ENCODE measurements at places on chromosomes 1 and 21.

GRCh38 chr1:207815913-207816291 lies 64.0 kb downstream of the CD46 start:
- DNase-seq = peak; percentile 58

- DNase-seq = no peak
Measured at GRCh38 chr1:106889583-106889982, 166.9 kb upstream of the PRMT6 start.

DNA sequence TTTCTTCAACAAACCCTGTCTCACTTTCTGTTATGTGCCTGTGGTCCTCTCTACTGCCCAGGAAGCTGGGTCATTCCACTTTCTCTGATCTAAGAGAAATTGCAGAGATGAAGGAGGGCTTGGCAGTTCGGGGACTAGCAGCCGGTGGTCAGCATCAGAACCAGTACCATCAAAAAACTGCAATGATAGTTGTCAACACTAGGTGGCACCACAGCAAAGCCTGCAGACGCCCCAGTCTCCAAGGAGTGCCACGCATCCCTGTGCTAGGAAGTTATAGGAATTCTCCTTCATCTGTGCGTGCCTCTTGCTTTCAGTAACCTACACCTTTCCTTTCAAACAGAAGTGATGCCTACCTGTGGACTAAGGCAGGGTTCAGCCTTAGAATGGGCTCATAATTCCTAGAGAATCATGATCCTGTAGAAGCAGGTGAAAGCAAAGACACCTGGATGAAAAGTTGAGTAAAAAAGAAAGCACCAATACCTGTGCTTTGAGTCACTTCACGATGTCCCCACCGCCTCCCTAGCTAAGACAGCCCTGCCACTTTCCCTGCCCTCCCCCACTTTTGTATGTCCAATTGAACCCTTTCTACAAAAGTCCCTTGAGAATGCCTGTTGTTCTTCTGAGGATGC lies 129.2 kb downstream of the ADAMTS1 start:
- DNase-seq = peak; percentile 46

DNA sequence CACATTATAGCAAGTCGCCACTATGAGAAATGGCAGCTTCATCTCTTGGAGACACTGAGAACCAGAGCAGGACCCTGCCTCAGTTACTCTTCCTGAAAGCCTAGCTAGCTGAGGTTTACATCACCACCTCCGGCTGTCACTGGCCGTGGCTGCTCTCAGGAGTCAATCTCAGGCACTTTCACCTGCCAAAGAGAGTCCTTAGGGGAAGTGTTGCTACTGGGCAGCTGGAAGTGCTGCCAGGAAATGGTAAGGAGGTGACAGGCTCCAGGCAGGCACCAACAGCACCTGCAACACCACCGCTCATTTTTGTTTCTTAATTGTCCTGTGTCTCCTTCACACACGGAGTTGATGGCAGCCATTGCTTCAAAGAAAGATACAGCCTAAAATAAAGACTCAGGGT lies 92.5 kb downstream of the DSCAM start:
- DNase-seq = no peak

DNA sequence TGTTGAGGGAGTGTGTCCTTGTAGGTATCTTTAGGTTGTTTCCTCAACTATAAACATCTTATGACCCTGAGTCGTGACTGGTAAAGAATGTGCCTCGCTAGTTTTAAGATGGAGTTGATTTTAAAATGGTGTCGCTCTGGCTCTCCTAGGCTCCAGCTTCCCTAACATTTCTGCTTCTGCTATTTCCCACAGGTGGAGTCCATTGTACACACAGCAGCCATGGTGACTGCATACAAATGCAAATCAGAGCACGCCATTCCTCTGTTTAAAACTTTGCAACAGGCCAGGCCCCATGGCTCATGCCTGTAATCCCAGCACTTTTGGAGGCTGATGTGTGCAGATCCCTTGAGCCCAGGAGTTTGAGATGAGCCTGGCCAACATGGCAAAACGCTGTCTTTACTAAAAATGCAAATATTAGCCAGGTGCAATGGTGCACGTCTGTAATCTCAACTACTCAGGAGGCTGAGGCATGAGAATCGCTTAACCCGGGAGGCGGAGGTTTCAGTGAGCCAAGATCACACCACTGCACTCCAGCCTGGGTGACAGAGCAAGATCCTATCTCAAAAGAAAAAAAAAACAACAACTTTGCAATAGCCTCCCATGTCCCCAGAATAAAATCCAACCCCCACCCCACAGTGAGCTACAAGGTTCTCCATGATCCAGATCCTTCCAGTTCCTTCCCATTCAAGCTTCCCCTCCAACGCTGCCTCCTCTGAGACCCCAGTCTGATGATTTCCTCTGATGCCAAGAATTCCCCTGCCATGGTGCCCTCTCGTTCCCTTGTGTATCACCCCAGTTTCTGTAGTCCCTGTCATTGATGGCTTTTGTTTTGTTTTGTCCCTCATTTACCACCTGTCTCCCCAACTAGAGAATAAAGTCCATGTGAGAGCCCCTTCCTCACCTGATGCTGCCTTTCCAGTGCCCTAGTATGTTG lies 36.9 kb upstream of the KLHDC7A start:
- DNase-seq = no peak

DNA sequence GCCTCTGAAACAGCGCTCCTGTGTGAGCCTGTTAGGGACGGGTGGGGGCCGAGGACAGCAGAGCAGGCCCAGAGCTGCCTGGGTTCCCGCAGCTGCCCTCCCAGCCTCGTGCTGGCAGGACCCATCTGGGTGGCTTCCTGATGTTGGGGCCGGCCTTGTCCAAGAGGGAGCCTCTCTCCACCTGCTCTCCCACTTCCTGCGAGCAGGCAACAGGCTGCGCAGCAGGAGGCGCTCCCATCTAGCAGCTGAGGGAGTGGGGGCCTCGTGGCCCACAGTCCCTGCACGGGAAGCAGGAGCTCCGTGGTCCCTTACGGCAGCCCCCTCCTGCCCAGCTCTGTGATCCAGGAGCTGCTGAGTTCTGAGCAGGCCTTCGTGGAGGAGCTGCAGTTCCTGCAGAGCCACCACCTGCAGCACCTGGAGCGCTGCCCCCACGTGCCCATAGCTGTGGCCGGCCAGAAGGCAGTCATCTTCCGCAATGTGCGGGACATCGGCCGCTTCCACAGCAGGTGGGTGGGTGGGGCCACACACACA lies 68.0 kb downstream of the TRIM11 start:
- DNase-seq = no peak

DNA sequence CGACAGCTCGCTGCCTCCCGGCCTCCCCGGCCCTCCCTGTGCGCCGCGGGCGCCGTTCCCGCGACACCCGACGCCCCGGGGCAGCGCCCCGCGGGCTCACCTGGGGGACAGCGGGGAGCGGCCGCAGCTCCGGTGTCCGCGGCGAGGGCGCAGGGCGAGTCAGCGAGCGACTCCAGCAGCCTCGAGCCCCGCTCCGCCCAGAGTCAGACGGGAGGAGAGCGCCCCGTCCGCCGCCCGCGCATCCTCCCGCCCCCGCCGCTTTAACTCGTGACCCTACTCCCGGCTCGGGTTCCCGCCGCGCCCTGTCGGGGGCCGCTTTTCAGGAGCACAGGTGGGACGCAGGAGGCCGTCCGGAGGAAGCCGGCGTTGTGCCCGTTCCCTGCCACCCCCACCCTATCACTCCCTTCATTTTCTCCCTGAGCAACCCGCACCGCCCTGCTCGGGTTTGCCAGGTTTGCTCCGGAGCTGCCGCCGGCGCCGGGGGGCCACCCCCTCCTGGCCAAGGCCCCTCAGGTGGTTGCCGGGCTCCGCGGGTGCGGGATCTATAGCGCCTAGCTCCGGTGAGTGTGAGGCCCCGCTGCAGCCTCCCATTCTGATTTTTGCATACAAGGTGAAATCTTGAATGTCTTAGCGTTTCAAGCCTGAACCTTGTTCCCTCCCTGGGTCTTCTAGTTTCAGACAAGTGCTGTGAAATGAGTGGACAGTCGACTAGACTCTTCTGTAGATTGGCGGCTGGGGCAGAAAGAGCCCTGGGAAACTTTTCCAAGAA lies at the start of gene MCOLN3:
TSS of gene MCOLN3 (minus strand) at position 205 of the 769 bp plus-strand sequence. CDS start 3,140 bp downstream, outside the sequence.
- DNase-seq = peak; percentile 56

DNA sequence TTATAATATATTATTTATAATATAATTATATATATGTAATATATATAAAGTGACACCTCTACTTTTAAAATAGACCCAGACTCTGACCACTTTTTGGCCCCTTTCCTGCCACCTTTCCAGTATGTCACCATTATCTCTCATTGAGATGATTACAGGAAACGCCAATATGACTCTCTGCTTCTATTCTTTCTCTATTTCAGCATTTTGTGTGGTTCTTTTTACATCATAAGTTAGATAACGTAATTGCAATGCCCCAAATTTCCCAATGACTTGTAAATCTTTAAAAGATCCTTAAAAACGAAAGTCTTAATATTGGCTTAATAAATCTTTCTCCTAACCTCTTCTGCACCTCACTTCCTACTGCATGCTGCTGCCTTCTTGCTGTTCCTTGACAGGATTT lies 8.1 kb upstream of the GBP5 start:
- no peak for DNase-seq

DNA sequence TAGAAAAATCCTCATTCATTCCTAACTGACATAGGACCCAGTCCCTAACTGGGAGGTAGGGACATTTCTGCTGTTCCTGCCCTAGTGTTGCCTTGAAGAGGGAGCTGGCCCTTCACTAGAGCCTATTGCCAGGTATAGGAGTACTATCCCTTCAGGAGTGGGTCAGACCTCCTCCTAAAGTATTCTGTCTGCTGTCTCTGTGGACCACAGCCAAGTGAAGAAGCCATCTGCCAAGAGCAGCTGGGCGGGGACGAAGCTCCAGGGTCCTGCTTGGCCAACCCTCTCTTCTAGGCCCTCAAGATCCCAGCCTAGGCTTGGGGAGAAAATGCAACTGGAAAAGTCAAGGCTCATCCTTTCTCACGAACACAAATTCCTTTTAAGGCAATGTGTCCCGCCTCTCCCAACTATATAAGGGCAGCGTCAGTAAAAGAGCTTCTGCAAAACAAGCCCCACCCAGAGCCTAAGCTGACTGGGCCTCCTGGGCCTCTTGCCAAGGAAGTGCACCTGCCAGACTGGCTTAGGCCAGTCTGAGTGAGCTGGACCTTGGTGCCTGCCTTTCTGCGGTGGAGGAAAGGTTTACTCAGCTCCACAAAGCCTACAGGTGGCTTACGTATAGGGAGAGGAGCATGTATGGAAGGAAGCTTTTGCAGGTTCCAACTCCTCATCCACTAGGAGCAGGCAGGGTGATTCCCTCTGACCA lies 638 bp upstream of the TUFT1 start:
- DNase-seq = peak; percentile 53

GRCh38 chr1:230299191-230300006 lies 126.7 kb downstream of the PGBD5 start:
- no peak for DNase-seq

- DNase-seq = no peak
Measured at GRCh38 chr21:31501926-31502325, 157.6 kb upstream of the SOD1 start.

Data from stimulated activated CD8-positive, alpha-beta memory T cell treated with anti-CD3 and anti-CD28 coated beads, Interleukin-4, amount 100 ng/mL, for 48 hours (primary cell).